ENCODE measurements at places on chromosomes 11 and 22. TPM values are rescaled to one million over a fixed set of nuclear protein-coding genes. Genes with fewer than 3 reads are reported as not detected.

TSPAN32 gene
- 0.25 TPM for total RNA-seq

MOV10L1 gene
- total RNA-seq = 2.5 TPM

LDHAL6A gene
- total RNA-seq = 0.25 TPM

ZNF408 gene
- 4.2 TPM for total RNA-seq

XKR3 gene
- not detected for total RNA-seq

CREB3L1 gene
- 1.7 TPM for total RNA-seq

RASGRP2 gene
- total RNA-seq = 22.9 TPM

GAL3ST1 gene
- total RNA-seq = 0.74 TPM

FXYD2 gene
- 0.49 TPM for total RNA-seq

POU2AF3 gene
- 0.49 TPM for total RNA-seq

UBASH3B gene
- 14.3 TPM for total RNA-seq

MEI1 gene
- total RNA-seq = not detected

KIRREL3 gene
- total RNA-seq = 19.7 TPM

PLAAT4 gene
- total RNA-seq = 3.0 TPM

MS4A14 gene
- total RNA-seq = not detected

FOXRED2 gene
- total RNA-seq = 10.3 TPM

CHRM4 gene
- total RNA-seq = 1.2 TPM

CASP5 gene
- not detected for total RNA-seq

DTX4 gene
- total RNA-seq = 41.1 TPM

GRAP2 gene
- 4.9 TPM for total RNA-seq

ROBO4 gene
- 3.9 TPM for total RNA-seq

SHANK3 gene
- total RNA-seq = 5.9 TPM

BATF2 gene
- not detected for total RNA-seq

PITPNB gene
- 39.3 TPM for total RNA-seq

P2RY6 gene
- under 0.01 TPM for total RNA-seq

MRGPRX4 gene
- total RNA-seq = not detected

INS gene
- not detected for total RNA-seq

CHRNA10 gene
- total RNA-seq = 0.25 TPM

IL10RA gene
- 1.2 TPM for total RNA-seq

Measured in temporal lobe (tissue), 4 donors.